ENCODE measurements at places on chromosomes 12 and 14.

GRCh38 chr12:16482726-16483125, 123.2 kb downstream of the LMO3 start:
- DNase-seq = no peak

- no peak for DNase-seq
Observed at GRCh38 chr12:19018302-19018970, 111.1 kb upstream of the PLEKHA5 start.

DNA sequence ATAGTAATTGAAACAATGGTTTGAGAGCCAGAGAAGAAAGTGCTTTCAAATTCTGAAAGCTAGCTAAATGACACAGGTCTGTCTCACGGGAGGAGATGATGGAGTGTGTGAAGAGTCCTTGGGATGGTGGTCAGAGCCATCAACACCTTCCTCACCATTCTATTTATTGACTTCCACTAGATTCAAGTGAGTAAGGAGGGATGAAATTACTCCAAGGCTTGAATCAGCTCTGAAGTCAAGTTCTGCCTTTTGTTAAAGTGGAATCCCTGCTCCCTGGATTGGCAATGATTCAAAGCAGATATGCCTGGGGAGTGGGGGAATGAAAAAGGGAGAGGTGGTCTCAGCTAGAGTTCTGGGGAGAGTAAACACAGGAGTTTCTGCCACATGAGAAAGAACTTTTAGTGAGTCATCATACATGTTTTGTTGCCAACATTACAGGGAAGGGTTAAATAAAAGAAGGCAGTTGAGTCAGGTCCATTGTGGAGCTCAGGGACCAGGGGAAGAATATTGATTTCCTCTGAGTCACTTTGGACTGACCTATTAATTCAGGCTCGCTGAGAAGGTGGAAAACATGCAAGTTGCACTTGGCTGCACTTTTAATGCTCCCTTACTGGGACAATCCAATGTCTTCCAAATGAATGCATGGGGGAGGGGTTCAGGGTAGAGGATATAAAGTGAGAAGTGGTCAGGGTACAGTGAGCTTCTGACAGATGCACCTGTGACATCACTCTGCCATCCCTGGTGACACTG, 142.7 kb downstream of the TBX5 start:
- no peak for DNase-seq

DNA sequence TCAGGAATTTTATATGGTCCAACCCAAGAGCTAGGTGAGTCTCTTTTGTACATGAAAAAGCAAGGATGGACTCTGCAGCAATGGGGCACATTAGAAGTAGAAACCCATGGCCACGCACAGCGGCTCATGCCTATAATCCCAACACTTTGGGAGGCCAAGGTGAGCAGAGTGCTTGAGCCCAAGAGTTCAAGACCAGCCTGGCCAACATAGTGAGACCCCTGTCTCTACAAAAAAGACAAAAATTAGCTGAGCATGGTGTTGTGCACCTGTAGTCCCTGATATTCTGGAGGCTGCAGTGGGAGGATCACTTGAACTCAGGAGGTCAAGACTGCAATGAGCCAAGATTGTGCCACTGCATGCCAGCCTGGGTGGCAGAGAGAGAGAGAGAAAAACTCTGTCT, 128.7 kb upstream of the PLEKHA5 start:
- DNase-seq = no peak

DNA sequence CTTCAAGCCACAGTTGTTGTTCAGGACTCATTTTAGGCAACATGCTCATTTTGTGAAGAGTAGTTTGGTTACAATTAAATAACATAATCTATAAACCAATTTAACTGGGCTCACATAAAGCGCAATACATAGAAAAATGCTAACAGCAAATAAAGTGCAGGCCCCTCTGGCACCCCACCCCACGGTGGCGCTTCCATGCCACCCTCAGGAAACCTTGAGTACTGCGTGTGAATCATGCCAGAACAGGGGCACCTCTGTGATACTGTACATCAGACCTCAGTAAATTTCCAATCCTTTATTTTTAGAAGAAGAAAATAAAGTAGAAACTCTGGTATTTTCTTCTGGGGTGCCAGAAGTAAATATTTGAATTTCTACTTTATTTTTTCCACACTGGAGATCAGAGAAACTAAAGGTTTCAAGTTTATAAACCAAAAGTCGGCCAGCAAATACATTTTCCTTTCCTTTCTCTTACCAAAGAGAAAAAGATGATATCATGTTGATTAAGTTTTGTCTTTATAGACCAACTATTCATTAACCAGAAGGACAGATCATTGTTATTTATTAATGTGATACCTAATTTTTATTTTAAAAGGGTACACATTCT, 316.8 kb downstream of the PAWR start:
- DNase-seq = no peak

DNA sequence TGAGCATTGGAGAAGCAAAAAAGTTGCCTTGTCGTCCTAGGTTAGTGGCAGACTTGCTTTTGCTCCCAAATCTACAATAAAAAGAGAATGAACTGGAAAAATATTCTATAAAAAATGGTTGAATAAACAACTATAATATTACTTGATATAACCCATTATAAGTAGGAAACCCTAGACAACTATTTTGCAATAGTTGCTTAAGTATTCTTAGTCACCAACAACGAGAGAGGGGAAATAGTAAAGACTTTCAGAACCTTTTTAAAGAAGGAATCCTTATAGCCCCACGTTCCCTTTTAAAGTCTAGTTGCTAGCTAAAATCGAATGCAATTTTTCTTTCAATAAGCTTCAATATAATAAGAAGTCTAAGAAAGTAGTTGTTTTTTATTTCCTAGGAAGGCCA, 17.5 kb downstream of the AQP6 start:
- no peak for DNase-seq

GRCh38 chr14:29953501-29953900, 25.9 kb upstream of the PRKD1 start:
- DNase-seq = no peak

- no peak for DNase-seq
Observed at GRCh38 chr12:95593266-95593871, 42.1 kb upstream of the USP44 start.

GRCh38 chr12:121427556-121428050, 27.7 kb downstream of the RNF34 start:
- no peak for DNase-seq

DNA sequence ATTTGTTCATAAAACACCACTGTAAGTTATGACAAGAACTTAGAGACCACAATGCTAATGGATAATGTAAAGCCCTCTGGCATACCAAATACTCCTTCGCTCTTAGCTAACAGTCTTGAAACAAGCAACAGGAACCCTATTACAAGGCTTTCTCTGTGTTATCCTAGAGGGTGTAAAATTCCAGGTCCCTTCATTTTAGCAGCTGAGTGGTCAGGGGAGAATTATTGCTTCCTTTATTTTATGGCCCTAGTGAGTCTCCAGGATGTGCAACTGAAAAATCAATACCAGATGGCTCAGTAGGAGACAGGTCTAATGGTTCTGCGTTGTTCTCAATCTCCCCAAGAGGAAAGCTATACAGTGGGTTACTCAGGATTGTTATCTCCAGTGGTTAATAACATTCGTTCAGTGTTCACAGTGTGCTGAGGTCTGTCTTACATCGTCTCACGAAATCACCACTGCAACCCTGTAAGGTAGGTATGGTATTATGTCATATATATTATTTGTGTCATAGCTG, 172.7 kb upstream of the CNOT2 start:
- DNase-seq = no peak

- DNase-seq = no peak
Observed at GRCh38 chr14:36700651-36701050, 39.0 kb downstream of the PAX9 start.

DNA sequence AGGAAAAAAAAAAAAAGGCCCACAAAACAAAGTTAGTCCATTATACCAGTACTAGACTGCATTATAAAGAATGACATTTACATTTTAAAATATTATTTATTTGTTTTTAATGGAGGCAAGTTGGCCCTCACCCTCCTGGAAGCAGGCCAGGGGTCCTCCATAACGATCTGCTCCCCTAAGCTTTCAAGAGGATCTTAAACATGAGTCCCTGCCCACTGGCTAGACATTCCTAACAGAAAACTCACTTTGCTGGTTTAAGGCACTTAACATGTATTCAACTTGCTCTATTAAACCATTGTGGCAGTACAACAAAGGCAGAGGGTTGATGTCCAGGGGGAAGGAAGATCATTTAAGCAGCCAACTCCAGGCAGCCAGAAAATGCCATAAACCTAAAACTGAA, 111.4 kb downstream of the STXBP6 start:
- DNase-seq = no peak

DNA sequence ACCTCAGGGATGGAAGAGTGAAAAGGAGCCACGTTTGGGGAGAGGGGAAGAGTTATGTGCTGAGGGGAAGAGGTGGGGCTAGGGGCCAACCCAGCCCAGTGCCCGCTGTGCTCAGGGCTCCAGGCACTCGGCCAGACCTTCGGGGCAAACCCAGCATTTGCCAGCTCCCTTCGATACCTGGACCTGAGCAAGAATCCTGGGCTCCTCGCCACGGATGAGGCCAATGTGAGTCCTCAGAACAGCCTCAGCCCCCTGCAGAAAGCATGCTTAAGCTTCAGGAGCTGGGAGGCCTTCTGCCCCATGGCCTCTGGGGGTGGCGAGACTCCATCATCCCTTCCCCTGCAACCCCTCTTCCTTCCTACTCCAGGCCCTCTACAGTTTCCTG, 5.0 kb downstream of the CARMIL3 start:
- no peak for DNase-seq

- no peak for DNase-seq
Observed at GRCh38 chr14:37195327-37195726, 2.4 kb upstream of the MIPOL1 start.

- peak; percentile 63 for DNase-seq
Observed at GRCh38 chr12:122067966-122068365, 10.6 kb upstream of the MLXIP start.

DNA sequence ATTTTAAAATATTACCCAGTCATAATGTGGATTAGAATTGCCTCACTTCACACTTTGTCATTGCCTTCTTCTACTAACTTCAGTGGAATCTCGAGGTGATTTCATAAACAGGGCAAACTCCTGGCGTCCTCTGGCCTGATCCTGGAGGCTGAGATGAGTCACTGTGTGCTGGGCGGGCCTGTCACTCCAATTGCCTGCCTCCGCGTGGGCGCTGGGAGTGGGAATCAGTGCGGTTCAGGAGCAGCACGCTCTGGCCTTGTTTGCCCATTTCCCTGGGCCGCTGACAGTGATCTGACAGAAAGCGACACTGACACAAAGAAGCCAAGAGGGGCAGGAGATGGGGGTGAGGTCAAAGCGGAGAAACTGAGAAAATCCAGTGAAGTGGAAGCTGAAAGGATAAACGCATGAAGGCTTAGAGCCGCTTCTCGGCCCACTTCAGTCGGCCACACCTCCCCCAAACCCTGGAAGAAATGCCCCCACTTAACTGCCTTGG, 29.7 kb downstream of the LGR5 start:
- no peak for DNase-seq

- no peak for DNase-seq
Observed at GRCh38 chr12:91370086-91370868, 187.7 kb upstream of the DCN start.

- DNase-seq = no peak
Observed at GRCh38 chr12:46998811-46999368, 80.5 kb upstream of the PCED1B start.

Data from CD4-positive, alpha-beta T cell treated with Interleukin-6 for 4 hours (primary cell).